ENCODE measurements at places on chromosomes 16 and 17.

GRCh38 chr17:41710472-41711090 lies 1.6 kb upstream of the GAST start:
- DNase-seq: no peak

DNA sequence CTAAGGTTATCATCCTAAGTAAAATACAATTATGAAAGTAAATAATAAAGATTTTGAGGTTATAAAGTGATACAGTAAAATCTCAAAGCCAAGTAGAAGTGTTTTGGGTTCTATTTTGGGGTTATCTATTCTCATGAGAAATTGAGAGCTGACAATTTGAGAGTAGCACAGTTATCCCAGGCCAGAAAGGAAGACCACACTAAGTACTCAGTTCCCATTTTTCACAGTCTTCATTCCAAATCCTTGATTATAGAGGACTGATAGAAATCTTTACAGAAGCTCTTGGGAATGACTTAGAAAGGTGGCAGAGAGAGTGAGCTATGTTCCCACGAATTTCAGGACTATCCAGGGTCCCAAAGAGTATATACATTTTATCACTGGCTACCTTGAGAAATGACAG lies 4.6 kb downstream of the GFOD2 start:
- DNase-seq: no peak

DNA sequence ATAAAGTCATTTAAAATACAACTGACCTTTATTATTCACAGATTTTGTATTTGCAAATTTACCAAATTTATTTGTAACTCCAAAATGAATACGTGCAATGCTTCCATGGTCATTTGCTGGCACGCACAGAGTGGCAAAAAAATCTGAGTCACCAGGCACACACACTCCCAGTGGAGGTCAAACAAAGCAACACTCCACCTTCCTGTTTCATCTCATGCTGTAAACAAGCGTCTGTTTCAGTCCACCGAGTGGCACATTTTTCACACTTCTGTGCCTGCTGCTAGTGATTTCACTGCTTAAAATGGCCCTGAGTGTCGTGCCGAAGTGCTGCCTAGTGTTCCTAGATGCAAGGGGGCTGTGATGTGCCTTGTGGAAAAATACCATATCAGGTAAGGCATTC lies 17.8 kb upstream of the ITGAE start:
- no peak for DNase-seq

DNA sequence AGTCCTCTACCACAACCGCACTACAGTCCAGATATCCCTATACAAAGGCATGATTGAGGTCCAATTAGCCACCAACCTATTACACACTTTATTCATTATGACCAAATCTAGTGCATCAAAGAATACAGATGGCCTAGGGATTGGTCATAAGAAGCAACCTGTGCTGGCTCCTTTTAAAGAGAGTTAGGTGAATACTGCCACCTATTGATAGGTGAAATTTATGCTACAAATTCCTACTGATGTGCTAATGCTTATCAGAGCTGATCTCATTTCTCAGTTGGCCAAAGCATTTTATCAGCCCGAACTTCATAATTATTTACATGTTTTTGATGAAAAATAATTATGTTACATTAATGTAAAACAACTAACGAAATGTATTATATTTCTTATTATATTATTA lies 166.3 kb downstream of the ANKFN1 start:
- no peak for DNase-seq

- DNase-seq: no peak
Observed at GRCh38 chr17:31654936-31655335, 204.1 kb downstream of the COPRS start.

DNA sequence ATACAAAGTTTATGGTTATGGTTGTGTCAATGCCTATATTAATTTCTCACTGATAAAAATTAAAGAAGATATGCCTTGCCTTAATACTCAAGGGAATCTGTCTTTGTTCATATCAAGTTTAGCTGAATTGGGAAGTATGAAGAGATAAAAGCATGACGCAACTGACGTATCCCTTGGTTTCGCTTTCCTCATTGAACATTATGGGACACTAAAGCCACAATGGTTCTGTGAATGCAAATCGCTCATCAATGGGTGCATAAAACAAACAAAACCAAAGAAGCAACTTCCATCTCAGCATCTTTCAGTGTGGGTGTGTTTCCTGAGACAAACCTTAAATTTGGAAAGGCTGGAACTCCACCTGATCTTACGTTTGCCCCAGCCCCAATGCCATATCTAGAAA lies 108.2 kb downstream of the NPIPB5 start:
- DNase-seq: no peak

DNA sequence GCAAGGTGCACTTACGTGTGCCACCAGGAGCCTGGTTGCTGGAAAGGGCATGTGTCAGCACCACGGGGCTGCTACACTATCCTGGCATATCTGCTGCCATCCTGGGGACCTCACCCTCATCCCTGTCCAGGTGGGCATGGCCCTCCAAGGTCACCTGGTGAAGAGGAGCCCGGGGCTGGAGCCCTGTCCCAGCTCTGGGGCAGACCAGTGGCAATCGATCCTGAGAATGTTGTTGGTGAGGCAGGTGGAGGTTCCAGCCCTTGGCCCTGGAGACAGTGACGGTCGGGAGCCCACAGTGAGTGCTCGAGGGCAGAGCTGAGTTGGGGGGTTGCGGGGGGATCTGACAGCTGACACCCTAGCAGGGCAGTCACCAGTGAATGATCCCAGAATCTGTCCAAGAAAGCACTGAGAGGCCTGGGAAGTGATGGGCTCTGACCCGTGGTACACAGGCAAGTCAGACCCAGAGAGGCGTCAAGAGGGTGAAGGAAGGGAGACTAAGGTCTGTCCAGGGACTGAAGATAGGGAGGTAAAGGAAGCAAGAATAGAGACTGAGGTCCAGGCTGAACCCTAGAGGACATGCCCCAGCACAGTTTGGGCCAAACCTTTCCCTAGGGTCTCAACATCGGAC lies 17.6 kb downstream of the POLR3K start:
- DNase-seq: no peak

DNA sequence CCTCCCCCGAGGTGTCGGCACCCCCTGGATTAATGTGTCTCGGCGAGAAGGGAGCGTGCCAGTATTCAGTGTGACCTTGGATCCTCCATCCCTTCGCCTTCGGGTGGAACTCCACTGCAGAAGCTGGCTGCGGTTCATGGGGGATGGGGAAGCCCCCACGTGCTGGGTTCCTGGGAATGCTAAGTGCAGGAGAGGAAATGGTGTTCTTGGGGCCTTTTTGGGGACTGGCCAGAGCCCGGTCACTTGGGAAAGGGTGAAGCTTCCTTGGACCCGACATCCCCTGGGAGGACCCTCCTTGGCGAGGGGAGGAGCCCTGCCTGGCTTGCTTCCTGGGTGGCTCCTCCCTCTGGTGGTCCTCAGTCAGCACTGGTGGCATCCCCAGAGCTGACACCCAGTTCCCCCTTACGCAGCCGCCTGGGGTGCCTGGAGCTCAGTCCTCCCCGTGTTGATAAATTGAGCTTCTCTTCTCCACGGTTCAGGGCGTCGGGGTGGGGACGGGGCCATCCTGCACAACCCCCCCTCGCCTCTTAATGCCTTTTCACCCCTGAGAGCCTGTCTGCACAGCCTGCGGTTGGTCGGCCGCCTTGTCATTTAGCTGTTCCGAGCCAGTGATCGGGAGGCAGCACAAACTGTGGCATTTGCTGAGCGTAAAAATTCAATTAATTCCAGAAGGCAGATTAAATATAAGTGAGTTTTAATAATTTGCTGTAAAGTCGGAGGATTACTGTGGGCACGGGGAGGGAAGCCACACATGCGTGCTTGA lies 30.7 kb upstream of the GSE1 start:
- no peak for DNase-seq

All from T-helper 9 cell (primary cell).